ENCODE measurements at places on chromosomes 16 and 17. TPM values are rescaled to one million over a fixed set of nuclear protein-coding genes. Genes with fewer than 3 reads are reported as not detected.
A peak's percentile ranks its signal among the peaks of the same experiment; 100 is the strongest.

The TAT gene
- total RNA-seq: not detected

The KRTAP4-7 gene
- total RNA-seq: not detected

GRCh38 chr16:76748461-76749348 lies 442.3 kb upstream of the MON1B start:
- DNase-seq: peak; percentile 4

DNA sequence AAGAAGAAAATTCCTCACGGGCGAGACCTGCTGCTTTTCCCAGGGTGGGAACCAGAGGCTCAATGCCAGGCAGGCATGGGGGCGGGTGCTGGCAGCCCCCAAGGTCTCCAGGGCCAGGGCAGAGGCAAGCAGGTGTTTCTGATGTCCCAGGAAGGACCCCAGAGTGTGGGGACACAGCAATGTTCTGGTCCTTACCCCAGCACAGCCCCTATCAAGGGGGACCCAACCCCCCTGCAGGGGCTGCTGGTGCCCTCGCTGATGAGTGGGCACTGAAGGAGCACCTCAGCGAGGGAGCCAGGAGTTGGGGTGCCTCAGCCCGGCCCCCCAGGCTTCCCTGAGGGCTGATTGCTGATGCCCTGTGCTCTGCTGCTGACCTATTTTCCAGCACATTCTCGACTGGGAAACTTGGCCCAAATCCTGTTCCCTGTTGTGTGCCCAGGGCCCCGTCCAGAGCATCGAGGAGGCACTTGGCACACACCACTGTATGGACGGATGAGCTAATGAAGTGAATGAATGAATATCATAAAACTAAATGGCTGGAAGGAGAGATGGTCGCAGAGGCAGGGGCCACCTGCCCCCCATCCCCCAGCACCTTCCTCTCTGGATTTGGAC lies 2.8 kb downstream of the DBNDD1 start:
- no peak for DNase-seq

GRCh38 chr17:31695456-31696090 lies 163.5 kb downstream of the COPRS start:
- no peak for DNase-seq

DNA sequence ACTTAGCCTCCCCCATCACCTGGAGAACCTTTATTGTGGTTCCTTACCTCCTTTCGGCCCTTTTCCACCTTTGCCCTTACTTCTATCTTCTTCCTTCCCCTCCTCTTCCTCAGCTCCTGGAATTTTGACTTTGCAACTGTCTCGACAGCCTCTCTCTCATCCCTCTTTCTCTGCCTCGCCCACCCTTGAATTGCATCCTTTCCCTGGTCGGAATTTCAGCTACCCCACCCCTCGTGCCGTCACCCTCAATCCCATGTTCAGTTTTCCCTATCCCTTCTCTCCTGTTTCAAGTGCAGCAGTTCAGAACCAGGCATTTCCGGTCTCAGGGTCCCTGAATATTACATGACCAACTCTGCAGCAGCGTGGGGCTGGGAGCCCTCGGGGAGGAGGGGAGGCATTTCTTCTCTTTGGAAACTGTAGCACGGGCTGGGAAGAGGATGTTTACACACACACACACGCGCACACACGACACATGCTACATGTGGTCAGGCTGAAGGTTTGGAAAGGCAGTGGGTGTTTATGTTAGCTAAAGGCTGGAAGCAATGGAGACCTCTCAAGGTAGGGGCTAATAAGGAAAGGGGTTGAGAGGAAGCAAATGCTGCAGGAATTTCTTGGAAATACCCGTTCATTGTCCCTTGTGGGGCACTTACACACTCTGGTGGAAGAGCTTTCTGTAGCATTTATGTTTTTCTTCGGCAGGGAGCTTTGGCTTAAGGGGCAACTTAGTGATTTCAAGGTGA lies 971 bp downstream of the MINK1 start:
- peak; percentile 43 for DNase-seq

- no peak for DNase-seq
Measured at GRCh38 chr16:10805334-10805733, 13.3 kb downstream of the TVP23A start.

GRCh38 chr17:22409160-22409751 lies 716.9 kb downstream of the KCNJ18 start:
- no peak for DNase-seq
